ENCODE measurements at places on chromosomes 16 and 17.

DNA sequence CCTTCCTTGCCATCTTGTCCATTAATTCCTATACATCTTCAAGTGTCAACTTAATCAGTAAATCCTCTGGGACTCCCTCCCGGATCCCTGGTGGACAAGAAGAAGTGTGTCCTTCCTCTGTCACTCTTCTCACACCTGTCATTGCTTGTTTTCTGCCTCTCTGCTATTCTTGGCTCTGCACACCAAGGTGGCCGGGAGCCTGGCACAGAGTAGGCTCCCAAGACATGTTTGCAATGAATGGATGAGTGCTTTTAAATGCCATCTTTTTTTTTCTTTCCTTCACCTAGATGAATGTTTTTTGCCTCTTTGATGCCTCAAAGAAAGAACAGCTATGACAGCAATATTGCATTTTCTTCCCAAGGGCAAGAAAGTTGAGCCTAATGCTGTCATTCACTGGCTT is 58.0 kb upstream of the CLEC18A start:
- H3K4me3 ChIP-seq: no peak overlapping the region
- no peaks in the 10 kb centered on the region for H3K27me3 ChIP-seq
- H3K4me1 ChIP-seq: peaks cover 26% of the 10 kb centered on the region
- peaks cover 11% of the 10 kb centered on the region for H3K36me3 ChIP-seq
- no peak overlapping the region for H3K27ac ChIP-seq

DNA sequence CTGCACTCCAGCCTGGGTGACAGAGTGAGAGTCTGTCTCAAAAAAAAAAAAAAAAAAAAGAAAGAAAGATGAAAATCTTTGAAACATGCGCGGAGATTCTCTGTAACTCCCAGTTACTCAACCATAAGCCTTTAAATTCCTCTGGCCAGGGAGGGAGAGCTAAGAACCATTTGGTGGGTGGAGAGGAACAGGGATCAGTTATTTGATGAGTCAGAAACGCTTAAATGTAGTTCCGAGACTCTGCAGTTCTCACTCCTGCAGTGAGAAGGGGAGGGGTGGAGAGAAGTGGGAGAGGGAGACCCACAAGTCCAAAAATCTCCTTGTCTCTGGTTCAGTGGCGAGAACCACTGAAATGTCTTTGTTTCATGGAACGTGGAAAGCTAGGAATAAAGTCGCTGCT is 266.7 kb downstream of the SOX9 start:
- no peaks in the 10 kb centered on the region for H3K36me3 ChIP-seq
- peaks cover 8% of the 10 kb centered on the region for H3K27me3 ChIP-seq
- no peak for DNase-seq
- no peaks in the 10 kb centered on the region for H3K4me1 ChIP-seq
- H3K27ac ChIP-seq: no peak overlapping the region

DNA sequence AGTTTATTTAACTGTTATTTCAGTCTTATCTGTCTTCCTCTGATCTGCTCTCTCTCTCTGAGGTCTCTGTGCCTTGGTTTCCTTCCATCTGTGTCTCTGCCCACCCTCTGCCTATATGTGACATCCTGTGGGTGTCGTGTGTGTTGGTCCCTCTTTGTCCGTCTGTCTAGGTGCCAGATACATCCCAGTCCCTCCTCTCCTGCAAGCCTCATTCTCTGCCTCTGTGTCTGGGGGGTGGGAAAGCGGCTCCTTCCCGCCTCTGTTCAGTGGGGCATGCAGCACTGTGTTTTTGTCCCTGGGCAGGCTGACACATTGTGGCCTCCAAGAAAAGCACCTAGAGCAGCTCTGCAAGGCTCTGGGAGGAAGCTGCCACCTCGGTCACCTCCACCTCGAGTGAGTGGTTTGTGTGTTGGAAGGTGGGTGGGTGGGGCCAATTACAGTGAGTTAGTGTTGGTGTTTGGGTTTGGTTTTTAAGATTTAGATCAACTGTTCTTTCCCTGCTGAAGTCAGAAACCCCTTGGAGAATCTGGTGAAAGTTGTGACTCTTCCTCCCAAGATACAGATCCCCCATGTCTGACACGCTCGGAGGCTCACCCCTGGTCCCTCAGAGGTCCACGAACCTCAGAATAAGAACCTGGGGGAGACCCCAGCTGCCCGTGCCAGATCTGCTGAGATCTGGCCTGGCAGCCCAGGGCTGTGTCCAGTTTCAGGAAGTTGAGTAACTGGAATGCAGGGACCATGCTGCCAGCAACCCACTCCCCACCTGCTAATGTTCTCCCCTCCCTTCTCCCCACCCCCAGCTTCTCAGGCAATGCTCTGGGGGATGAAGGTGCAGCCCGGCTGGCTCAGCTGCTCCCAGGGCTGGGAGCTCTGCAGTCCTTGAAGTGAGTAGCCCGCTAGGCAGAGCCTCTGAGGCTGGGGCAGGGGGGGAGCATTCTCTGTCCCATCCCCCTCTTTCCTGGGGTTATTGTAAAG is 50.9 kb upstream of the CPNE2 start:
- H3K4me1 ChIP-seq: peaks cover 10% of the 10 kb centered on the region
- no peak overlapping the region for H3K4me3 ChIP-seq
- DNase-seq: no peak
- no peak overlapping the region for H3K27ac ChIP-seq
- peaks cover 53% of the 10 kb centered on the region for H3K36me3 ChIP-seq
- H3K27me3 ChIP-seq: no peaks in the 10 kb centered on the region

GRCh38 chr16:89061590-89062380 is 31.9 kb upstream of the ACSF3 start:
- DNase-seq: no peak
- H3K4me1 ChIP-seq: no peaks in the 10 kb centered on the region
- no peak overlapping the region for H3K4me3 ChIP-seq
- no peaks in the 10 kb centered on the region for H3K36me3 ChIP-seq
- no peak overlapping the region for H3K27ac ChIP-seq

- no peaks in the 10 kb centered on the region for H3K27me3 ChIP-seq
- H3K27ac ChIP-seq: peak overlapping the region; percentile 79
- peak overlapping the region; percentile 56 for H3K4me3 ChIP-seq
Measured at GRCh38 chr17:42531455-42532354, 4.3 kb upstream of the NAGLU start.

GRCh38 chr17:55238931-55239297 is 25.8 kb upstream of the HLF start:
- peak overlapping the region; percentile 87 for H3K27ac ChIP-seq
- H3K27me3 ChIP-seq: no peaks in the 10 kb centered on the region
- peak overlapping the region; percentile 44 for H3K4me3 ChIP-seq
- H3K4me1 ChIP-seq: peaks cover 32% of the 10 kb centered on the region

- H3K27me3 ChIP-seq: peaks cover 17% of the 10 kb centered on the region
- H3K36me3 ChIP-seq: peaks cover 11% of the 10 kb centered on the region
- DNase-seq: no peak
- no peak overlapping the region for H3K4me3 ChIP-seq
Measured at GRCh38 chr17:42101513-42102292, 3.4 kb upstream of the ZNF385C start.

DNA sequence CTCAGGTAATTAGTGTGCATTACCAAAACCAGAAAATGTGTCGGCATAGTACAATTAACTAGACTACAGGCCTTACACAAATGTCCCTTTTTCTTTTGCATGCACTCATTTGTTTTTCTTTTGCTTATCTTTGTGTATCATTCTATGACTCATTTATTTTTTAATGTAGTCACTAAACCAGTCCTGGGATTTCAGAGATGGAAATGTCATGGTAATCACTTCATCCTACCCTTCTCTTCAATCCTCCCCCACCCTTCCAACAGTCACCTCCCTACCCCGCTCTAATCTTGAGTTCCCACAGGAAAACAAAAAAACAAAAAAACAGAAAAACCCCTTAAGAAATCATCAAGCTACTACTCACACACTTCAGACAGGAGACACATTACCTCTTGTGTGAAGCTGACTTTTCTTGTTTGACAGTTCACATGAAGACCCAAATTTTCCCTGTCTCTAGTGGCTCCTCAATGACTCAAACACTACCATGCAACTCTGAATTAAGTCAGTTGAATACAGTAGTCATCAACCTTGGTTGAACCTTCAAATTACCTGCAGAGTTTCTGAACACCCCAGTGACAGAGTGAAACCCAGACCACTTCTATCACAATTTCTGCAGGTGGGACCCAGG is 242.4 kb upstream of the SALL1 start:
- H3K4me1 ChIP-seq: peaks cover 3% of the 10 kb centered on the region
- H3K4me3 ChIP-seq: no peak overlapping the region
- no peak overlapping the region for H3K27ac ChIP-seq
